ENCODE measurements at places on chromosomes 3 and 15. TPM values are rescaled to one million over a fixed set of nuclear protein-coding genes. Genes with fewer than 3 reads are reported as not detected.

- DNase-seq: no peak
These were observed 50.4 kb upstream of the MED12L start for GRCh38 chr3:151035072-151035471.

The CAPN3 gene
- 2.7 TPM for total RNA-seq

The GABRR3 gene
- total RNA-seq: not detected

The SCG5 gene
- 1.6 TPM for total RNA-seq

GRCh38 chr15:74060251-74060650 lies 22.1 kb downstream of the GOLGA6A start:
- DNase-seq: no peak

The SMAD6 gene
- 0.24 TPM for total RNA-seq

DNA sequence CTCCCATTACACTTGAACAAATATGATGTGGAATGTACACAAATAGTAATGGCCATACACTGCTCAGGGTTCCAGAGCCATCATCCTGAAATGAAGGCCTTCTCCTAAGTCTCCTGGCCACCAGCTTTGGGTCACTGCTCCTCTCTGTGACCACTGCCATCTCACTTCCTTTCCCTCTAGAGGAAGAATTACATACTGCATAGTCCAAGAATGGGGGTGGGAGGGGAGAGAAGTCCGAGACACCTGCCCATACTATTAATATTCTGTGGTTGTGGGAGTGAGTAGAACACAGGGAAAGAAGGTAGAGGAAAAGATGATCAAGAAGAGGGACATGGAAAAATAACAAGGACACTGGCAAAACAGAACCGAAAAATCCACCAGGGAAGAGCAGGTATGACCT lies 20.6 kb downstream of the ETV5 start:
- no peak for DNase-seq

GRCh38 chr15:69467636-69468035 lies 15.0 kb downstream of the RPLP1 start:
- DNase-seq: no peak

The CCDC39 gene
- total RNA-seq: not detected

The NR2E3 gene
- total RNA-seq: not detected

DNA sequence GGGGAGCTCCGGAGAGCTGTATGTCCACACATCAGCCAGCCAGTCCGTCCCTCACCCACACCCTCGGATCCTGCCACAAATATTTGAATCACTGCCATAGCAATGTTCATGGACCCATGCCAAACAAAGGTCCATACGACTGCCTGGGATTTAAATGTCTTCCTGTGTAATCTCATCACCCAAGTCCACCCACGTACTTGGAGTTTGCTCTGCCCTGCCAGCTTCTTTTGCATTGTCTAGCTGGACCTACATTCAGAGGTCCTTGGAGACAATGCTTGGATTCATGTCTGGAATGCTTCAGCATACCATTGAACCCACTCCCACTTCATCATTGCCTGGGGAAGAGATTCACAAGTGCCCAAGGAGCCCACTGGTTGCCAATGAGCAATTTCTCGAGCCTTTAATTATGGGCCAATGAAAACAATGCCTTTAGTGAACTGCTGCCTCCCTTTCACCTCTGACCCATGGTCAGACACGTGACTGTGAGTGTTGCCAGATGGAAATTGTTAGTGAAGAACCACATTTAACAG lies 90.4 kb upstream of the PHLDB2 start:
- no peak for DNase-seq

DNA sequence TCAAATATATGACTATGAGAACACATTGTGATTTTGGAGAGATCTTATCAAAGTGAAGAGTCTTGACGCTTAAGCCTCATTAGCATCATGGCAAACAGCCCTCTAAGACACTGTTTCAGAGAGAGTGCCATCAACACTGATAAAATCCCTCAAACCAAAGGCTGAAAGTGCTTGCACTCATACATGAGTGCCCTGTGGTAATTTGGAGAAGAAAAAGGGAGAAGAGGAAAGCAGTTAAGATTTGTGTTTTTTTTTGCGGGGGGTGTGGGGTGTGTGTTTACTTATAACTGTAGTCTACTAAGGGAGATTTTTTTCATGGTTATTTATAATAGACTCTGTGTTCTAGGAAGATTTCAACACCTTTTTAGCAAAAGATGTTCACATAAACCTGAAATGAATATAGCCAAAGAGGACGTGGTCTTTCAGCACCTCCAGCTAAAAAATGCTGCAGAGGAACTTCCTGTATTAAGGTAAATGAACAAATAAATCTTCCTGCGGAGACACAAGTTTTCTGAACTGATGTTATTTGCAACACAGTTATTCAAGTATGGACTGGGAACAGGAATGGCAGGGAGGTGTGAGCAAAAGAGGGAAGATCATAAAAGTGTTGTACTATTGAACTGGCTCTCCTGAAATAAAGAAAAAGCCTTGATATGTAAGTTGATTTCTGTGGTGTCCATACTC lies 81.9 kb upstream of the TGFBR2 start:
- peak; percentile 13 for DNase-seq

- no peak for DNase-seq
These were observed 50.3 kb downstream of the SPATA12 start for GRCh38 chr3:57110798-57111197.

- no peak for DNase-seq
These were observed 111.5 kb upstream of the ETV5 start for GRCh38 chr3:186220365-186220764.

DNA sequence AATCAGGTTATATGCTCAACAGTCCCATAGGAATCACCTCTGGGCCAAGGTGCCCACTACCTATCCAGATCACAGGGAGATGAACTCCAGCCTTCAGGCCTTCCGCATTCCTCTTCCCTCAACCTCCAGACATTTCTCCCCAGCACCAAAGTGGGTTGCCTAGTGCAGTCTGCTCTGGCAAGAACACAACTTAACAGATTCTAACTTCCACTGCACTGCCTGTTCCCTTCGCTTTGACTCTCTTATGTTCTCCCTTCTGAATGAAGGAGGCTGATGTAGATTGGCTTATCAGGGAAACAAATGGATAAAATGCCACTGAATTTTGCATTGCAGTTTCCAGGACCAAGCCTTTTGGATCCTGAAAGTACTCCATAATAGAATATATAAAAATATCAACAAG lies 106.3 kb downstream of the SRGAP3 start:
- no peak for DNase-seq

DNA sequence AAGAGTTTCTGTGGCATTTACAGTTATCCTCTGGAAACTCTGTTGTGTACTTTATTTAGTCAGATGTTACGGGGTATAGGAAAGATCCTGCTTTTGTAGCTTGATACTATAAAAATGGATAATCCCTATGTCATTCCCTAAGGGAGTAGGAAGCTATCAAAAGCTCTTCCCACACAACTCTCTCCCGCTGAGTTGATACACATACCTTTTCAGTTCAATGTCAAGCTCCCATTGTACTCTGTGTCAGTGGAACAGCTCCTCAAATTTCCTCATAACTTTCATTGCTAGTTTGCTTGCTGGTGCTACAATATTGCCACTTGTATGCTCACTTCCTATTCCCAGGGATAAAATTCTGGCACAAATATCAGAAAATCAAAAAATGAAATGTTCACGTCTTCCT lies 893.3 kb upstream of the GBE1 start:
- no peak for DNase-seq

GRCh38 chr3:122324871-122325323 lies at the start of gene CSTA:
Gene CSTA, plus strand, starts transcription at chr3:122325248. Its CDS starts 45 bp downstream, at chr3:122325293.
- no peak for DNase-seq

- no peak for DNase-seq
These were observed 4.9 kb downstream of the PRRT3 start for GRCh38 chr3:9947025-9947995.

DNA sequence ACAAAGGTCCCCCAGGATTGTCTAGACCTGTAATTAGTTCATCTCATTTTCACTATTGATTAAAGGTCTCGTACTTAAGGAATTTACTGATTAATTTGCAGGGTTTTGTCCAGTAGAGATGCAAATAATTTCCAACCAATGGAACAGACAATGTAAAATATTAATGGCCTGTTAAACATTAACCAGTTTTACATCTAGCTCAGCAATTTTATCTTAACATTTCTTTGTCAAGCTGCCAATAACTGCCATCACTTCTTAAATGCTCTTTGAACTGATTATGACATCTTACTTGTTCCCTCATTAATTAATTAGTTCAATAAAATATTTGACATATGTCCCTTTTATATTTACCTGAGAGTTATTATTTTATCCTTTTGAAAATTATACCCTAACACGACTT lies 9.4 kb upstream of the STRIT1 start:
- no peak for DNase-seq

DNA sequence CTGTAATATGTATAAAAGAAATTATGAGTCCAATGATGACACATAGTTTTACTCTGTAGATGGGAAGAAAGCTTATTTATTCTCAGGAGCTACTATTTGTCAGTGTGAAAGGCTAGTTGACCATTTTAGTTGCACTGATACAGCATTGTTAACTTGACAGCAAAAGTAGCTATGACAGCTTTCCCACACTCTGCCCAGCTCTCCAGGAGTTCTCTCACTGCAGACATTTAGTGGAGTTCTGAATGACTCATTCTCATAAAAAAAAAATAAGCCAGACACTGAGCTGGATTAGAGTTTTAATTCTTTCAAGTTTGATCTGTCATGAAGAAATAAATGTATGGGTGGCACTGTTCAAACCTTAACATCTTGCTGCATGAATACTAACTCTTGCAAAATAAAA lies 77.2 kb upstream of the CFAP20DC start:
- DNase-seq: no peak

GRCh38 chr3:115052906-115053305 lies 94.2 kb downstream of the ZBTB20 start:
- no peak for DNase-seq

GRCh38 chr15:81575436-81576123 lies 201.6 kb upstream of the TMC3 start:
- DNase-seq: no peak

DNA sequence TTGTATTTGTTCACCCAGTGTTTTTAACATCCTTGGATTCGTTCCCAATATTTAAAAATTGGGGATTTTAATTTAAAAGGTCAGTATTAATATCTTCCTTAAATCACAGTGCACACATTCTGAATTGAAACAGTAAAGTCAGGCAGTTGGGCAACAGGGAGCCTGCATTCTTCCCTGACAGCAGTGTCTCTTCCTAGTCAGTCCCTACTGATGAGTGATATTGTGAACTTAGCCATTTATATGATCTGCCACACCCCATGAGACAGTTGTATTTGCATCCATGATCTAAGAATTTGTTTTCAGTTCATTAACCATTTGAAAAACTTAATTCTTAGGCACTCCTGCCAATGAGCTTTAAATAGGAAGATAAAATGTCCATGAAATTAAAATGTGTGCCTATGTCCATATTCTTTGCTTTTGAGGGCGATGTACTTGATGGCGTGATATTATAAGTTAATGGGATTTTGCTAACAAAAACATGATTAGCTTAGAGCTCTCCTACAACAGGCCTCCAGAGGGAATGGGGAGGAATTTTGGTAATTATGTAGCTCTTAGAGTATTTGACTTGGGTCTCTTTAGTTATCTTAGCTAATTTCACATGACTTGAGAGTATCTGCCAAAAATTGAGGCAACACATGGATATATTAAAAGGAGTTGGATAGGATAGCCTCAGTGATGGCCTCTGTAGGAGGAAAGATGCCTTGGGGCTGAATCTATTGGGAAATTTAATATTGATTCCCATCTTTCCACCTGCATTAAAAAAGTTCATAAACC lies 219.3 kb downstream of the PTPRG start:
- DNase-seq: no peak

The ZNF80 gene
- total RNA-seq: 0.31 TPM

GRCh38 chr15:40660686-40661085 lies 34.3 kb upstream of the RAD51 start:
- peak; percentile 18 for DNase-seq

DNA sequence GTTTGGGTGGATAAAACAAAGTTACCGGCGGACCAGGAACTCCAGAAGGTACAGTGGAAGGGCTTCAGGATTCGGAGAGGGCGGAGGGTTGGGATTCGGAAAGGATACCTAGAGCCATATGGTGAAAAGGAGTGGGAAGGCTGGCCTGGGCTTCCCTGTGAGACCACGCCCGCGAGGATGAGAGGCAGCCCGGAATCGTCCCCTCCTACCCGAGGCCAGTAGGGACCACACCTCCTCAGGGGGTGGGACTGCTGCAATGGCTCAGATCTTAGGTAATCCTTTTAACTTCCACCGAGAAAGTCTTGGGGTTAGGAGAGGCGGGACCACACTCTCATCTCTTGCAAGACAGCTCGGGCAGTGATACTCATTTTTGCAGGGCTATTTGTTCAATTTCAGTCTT lies 511.3 kb downstream of the OCA2 start:
- DNase-seq: no peak

DNA sequence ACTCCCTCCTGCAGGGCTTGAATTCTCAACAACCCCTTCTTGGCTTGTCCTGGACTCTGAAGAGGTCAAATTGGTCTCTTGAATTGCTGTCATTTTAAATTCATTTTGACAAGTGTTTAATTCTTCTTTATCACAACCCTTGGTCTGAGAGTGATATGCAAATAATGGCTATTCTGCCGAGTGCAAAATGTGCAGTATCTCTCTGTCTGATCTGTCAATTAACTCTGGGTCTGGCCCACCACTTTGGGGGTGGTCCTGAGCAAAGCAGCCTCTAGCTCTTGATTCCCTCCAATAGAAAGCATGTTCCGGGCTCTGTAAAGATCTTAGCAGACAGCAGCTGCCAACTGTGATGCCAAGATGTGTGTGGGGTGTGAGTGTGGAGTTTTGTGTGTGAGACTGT lies 2.2 kb upstream of the IGDCC3 start:
- DNase-seq: no peak

The LTF gene
- total RNA-seq: not detected

The GOLGA8J gene
- total RNA-seq: not detected

- DNase-seq: no peak
These were observed 16.2 kb downstream of the GALNT15 start for GRCh38 chr3:16190704-16191103.

- peak; percentile 35 for DNase-seq
These were observed 462.0 kb downstream of the PDCD6IP start for GRCh38 chr3:34260271-34261000.

The SLCO3A1 gene
- 10.8 TPM for total RNA-seq

The RBP2 gene
- not detected for total RNA-seq

DNA sequence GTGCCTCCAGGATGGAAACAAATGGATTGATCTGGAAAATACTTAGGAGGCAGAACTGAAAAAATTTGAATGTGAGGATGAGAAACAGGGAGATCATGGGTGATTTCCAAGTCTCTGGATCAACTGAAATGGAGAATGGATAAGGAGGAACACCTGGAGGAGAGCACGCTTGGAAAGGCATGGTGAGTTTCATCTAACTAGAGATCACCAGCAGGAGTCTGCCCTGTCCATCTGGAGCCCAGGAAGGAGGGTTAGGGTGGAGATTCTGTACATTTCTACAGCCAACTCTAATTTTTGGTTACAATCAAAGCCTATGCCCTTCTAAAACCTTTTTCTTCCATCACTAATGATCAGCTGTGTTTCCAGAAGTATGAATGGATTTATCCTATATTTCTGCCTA lies 995.9 kb upstream of the CFAP20DC start:
- no peak for DNase-seq

The UNC13C gene
- not detected for total RNA-seq

The THAP10 gene
- total RNA-seq: 0.19 TPM

- DNase-seq: peak; percentile 55
These were observed 67.6 kb upstream of the HACD2 start for GRCh38 chr3:123652342-123652984.
